HCEC 1CT (cell line): ENCODE measurements at places on chromosomes 16 and 17.

DNA sequence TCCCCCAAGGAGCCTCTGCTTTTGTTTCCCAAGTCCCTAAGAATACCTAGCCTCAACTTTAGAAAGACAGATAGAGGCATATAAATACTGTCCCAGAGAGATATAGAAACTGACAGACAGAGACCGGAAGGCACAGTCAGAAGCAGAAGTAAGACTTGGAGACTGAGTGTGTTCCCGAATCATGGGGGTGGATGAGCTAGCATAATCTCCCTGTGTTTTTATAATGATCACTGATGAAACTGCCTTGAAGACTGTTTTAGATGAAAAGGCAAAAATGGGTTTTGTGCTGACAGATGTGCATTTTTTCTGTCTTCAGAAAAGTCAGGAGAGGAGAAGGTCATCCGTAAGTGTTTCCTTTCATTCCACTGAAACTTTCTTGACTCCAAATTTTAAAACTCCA lies 8.3 kb upstream of the PSMD3 start:
- no peak for DNase-seq

GRCh38 chr17:12114686-12115418 lies 94.2 kb downstream of the MAP2K4 start:
- DNase-seq, result peak; percentile 18

- DNase-seq, result no peak
Measured at GRCh38 chr17:37651849-37652248, 8.6 kb upstream of the DDX52 start.

- DNase-seq, result no peak
Measured at GRCh38 chr17:81863123-81863675, 2.9 kb upstream of the P4HB start.

GRCh38 chr16:22661161-22661647 lies 150.5 kb downstream of the NPIPB5 start:
- no peak for DNase-seq

DNA sequence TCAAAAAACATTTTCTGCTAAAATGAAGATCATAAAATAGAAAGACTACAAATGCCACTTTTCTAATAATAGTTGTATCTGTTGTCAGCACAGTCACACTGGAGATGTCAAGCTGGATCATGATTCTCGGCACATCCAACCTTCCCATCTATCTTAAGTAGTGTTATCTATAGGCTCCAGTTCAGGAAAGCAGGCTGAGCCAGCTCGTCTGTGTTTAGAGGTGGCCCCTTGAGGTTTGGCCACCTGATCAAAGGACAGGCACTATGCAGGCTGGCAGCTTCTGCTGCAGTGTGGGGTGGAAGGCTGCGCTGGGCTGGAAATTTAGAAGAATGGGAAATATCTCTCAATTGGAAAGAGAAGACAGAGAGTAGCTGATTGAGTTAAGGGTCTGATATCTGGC lies 32.4 kb downstream of the SMYD4 start:
- no peak for DNase-seq

DNA sequence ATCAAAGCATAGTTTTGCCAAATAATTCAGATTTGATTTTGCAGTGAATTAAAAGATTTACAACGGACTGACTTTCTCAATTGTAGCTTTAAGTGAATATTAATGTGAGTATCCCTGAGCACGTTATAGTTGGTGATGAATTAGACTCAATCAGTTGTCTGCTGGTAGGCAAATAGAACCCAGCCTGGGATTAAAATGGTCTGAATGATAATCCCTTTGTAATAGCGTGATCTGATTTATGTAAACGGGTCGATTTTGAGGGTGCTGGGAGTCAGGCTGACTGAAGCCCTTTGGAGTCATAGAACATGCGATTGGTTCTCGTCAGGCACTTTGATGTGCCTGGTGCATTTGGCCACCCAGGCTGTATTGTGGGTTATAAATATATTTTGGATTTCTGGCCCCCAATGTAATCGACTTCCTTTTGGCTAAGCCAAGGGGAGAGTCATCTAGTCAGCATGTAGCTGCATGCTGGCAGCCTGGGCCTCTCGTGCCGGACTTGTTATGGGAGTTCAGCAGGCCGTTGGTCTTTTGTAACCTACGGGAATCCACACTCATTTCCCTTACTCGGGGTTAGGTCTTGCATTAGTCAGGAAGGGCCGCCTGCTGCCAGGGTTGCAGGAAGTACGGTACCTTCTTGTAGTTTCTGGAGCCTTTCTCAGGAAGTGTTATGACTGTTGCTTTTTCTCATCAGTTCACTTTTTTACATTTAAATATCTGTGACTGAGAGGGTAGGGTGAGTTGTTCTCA lies 5.4 kb downstream of the PGS1 start:
- peak; percentile 100 for DNase-seq

DNA sequence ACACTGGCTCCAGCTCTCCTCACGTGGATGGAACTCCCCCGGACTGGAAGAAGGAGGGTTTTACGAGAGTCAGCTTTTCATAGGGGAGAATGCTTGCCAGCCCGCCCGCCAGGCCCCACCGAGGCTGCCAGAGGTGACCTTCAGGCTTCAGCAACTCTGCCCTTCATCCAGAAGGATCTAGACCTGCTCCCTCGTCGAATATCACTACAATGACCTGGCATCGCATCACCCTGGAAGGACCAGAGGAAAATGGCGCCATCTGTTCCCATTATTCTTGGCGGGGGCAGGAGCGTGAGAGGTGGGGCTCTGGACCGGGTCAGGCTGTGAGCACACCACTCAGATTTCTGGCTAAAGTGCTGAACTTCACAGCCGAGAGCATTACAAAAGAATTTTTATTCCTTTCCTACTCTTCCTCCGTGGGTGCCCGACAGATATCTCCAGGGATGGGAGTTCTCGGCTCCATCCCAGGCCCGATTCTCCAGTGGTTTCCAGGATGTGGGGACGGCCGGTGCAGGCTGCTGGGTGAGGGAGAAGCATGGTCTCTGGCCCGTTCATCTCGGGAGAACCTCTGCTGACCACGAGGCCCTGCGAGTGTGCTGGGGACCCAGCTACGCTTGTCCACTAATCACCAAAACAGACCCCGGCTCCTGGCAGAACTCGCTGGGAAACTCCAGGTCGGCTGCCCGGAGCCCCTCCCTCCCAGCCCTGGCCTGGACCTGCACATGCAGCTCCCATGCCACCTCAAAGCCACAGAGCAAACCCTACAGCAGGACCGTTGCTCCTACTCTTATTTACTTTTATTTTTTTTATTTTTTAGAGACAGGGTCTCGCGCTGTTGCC lies 36.8 kb upstream of the ZNF469 start:
- DNase-seq, result no peak

- DNase-seq, result peak; percentile 41
Measured at GRCh38 chr16:11349599-11350276, 4.5 kb downstream of the RMI2 start.

DNA sequence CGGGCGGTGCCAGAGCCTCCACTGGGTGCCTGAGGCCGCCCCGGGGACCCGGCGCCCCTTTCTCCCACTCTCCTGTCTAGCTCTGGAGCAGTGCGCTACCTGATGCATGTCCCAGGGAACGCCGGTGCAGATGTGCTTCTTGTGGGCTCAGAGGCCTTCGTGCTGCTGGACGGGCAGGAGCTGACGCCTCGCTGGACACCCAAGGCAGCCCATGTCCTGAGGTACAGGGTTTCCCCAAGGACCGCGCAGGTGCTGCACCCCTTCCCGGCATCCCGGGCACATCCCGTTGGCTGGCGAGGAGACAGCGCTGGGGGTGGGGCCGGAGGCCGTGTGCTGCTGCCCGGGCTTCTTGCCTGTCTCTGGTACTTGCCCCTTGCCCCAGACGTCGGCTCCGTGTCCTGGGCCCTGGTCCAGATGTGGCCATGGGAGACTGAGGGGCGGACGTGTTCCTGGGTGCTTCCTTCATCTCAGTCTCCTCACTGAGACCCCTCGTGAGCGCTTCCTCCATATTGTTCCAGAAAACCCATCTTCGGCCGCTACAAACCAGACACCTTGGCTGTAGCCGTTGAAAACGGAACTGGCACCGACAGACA lies 12.5 kb downstream of the RGS11 start:
- no peak for DNase-seq

- no peak for DNase-seq
Measured at GRCh38 chr17:7029659-7030058, 6.2 kb upstream of the SLC16A13 start.

DNA sequence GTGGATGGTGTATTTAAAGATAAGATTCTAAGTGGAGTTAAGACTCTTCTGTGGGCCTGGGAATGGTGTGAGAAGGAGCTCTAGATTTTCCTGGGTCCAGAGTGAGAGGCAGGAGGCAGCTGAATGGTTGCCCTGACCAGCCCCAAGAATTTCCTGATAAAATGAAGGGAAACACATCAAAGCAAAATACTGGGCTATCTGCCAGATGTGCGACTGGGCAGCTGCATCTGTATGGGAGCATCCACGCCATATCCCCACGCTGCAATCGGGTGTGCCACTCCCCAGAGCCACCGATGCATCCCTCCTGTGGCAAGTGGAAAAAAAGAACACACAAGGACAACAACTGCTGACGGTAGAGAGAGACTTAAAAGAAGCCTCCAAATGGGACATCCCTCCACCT lies 84.3 kb upstream of the COX10 start:
- DNase-seq, result no peak

DNA sequence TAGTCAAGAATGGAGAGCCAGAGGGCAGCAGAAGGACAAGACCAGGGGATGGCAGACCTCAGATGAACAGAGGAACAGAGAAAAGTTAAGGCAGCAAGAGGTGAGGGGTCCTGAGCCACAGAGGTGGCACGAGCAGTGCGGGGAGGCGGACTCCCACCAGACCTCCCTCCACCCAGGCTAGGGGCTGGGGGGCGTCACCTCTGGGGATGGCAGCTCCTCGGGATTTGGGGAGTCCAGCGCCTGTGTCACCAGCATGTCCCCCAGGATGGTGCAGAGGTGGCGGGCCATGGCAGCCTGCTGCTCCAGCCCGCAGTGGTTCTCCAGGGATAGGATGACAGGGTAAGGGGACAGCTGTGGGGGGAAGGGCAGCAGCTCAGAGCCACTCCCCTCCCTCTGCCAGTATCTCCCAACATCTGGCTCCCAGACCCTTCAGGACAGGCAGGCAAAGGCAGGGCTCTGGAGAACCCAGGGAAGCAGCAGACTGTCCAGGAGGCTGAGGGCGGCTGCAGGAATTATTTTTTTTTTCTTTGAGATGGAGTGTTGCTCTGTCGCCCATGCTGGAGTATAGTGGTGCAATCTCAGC lies 15.8 kb downstream of the PLCD3 start:
- DNase-seq, result no peak

GRCh38 chr17:73309727-73310596 lies 1.8 kb downstream of the CDC42EP4 start:
- peak; percentile 43 for DNase-seq

DNA sequence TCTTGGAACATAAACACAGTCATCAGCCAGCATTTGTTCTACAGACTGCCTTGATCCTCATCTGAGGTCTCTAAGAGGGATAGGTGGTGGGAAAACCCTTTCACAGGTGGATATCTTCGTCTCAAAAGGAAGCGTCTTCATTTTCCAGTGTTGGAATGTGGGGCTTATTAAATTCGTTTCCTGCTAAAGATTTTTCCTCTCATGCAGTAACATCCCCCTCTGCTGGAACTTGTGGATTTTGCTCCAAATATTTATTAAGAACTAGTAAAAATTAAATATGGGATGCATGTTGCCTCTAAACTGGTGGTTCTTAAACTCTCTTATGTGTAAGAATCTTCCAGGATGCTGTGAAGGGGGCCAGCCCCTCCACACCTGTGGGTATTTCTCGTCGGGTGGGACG lies 20.1 kb upstream of the MLYCD start:
- DNase-seq, result peak; percentile 41

GRCh38 chr17:2700491-2701141 lies 10.9 kb downstream of the CLUH start:
- no peak for DNase-seq

GRCh38 chr17:4309897-4310296 lies 46.1 kb upstream of the ANKFY1 start:
- DNase-seq, result no peak

DNA sequence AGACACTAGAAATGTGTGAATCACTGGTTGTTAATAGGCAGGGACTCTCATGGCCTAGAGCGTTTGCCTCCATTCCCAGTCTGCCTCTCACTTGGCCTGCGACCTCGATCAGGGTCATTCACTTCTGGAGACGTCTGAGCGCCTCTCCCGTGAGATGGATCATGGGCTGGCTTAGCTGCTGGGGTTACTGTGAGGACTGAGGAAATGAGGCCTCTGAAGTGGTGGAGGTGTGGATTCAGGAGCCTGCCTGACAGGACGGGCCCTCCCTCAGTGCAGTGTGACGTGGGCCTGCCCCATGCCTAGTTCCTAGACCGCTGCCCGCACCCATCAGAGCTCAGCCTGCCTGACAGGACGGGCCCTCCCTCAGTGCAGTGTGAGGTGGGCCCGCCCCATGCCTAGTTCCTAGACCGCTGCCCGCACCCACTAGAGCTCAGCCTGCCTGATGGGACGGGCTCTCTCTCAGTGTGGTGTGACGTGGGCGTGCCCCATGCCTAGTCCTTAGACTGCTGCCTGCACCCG lies 61.9 kb downstream of the BANP start:
- DNase-seq, result no peak

DNA sequence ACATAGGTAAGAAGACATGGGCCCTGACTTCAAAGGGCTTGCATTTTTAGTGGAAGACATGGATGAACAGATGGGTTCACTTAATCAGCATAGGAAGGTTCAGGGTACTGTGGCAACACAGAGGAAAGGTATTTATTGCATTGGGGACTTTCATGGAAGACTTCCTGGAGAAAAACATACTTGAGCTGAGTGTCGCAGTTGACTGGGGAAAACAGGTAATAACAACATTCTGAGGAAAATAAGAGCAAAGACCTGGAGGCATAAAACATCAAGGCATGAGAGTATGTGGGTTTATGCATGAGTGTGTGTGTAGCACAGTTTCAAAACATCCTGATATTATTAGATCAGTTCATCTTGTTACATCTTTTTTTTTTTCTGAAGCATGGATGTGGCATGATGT lies 82.7 kb downstream of the MAP2K6 start:
- DNase-seq, result no peak

- peak; percentile 61 for DNase-seq
Measured at GRCh38 chr17:81309140-81309858, 14.2 kb upstream of the SLC38A10 start.

- DNase-seq, result no peak
Measured at GRCh38 chr16:57042157-57043111, 49.9 kb upstream of the CPNE2 start.

- DNase-seq, result no peak
Measured at GRCh38 chr17:4236456-4236855, 27.3 kb downstream of the ANKFY1 start.

- no peak for DNase-seq
Measured at GRCh38 chr16:73430138-73430537, 382.2 kb upstream of the ZFHX3 start.

- DNase-seq, result no peak
Measured at GRCh38 chr16:30418350-30419181, 11.2 kb downstream of the ZNF771 start.

DNA sequence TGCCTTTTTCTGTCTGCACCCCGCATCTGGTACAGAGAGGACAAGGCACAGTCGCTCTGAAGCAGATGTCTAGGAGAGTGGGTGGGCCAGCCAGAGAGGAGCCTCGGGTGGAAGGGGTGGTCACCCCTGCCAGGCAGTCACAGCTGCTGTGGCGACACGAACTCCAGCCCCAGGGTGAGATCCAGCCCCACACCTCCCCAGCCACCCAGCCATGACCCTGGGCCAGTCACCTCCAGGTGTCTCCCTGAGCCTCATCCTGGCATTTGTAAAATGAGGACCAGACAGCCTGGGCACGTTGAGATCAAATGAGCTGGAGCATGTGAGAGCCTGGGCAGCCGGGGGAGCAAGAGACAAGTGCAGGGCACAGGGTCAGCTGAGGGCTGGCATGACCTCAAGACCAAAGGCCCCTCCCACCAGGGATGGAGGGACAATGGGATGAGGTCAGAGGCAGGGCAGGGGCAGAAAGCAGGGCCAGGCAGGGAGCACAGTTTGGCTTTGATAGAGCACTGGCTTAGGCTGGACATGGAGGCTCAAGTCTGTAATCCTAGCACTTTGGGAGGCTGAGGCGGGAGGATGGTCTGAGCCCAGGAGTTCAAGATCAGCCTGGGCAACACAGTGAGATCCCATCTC lies 7.7 kb downstream of the ADAM11 start:
- no peak for DNase-seq
